ENCODE measurements at places on chromosomes 3 and 15. TPM values are rescaled to one million over a fixed set of nuclear protein-coding genes. Genes with fewer than 3 reads are reported as not detected.

DNA sequence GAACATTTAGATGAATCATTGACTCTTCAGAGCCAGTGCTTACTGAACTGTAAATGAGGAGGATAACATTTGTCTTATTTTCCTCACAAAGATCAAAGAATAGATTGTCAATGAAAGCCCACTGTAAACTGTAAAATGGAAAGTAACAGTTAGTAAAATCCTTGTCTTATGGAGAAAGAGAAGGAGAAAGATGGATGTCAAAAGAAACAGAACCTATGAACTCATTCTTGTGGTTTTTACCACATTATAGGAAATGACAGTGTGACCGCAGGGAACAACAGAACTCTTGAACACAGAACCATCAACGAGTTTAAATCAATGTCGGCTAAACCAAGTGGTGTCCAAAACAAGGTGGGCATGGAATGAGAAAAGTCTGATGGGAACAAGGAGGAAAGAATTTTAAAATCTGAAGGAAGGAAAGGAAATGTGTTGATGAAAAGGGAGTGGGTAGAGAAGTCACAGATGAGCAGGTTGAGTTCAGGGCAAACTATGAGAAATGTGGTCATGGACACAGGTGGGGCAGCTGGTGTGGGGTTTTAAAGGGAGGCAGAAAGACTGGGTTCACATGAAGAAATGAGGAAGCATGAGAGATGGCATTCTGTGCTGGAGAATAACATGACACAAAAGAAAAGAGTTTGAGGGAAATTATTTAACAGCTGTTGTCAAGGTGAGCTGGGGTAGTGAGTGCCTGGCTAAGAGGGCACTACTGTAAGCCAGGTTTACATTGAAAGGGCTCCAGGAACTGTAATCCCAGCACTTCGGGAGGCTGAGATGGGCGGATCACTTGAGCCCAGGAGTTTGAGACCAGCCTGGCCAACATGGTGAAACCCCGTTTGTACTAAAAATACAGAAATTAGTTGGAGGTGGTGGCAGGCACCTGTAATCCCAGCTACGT is 42.4 kb upstream of the ETV5 start:
- DNase-seq, result no peak

GRCh38 chr3:179146911-179147513 is 1.1 kb upstream of the PIK3CA start:
- DNase-seq, result no peak

GRCh38 chr3:108328821-108329486 is 32.6 kb downstream of the HHLA2 start:
- DNase-seq, result no peak

DNA sequence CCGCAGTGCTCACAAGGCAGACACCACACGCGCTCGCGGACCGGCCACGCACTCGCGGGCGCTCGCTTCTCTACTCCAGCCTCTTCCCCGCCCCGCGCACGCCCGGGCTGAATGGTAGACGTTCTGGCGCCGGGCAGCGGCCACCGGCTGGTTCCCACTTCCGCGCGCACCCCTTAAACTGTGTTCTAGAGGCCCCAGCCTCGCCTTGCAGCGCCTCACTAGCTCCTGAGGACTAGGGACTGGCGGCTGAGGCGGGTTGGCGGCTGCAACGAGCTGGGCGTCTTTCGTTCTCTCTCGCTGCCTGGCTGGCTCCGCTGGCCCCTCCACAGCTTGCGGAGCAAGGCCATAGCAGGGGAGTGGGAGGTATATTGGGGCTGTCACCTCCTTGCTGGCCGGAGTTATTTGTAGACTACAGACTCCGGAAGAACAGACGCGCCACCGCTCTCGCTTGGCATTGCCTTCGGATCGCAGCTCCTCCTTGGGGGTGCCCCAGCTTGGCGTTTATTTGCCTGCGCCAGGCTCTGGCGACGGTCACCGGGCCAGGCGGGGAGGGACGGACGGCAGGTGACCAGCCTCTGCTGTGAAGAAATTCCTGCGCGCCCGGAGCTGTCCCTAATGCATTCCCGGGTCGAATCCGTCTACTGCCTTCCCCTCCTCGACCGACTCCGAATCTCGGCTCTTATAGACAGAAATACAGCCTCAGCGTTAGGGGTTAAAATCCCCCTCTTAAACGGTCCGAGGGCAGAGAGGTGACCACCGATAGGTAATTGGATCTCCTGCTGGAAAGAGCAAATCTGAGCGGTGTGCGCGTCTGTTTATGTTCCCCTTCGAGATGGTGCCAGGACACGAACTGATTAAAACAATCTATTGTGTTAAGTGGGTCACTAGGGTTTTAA is 1.3 kb downstream of the GREM1 start:
- peak; percentile 49 for DNase-seq

The ECE2 gene
- total RNA-seq, result not detected
